HCT116 (cell line): ENCODE measurements at places on chromosomes 4 and X. TPM values are rescaled to one million over a fixed set of nuclear protein-coding genes. Genes with fewer than 3 reads are reported as not detected.

Gene AGA
- total RNA-seq: 7.6 TPM

Gene TEX11
- total RNA-seq: 0.10 TPM

- H3K4me3 ChIP-seq: no peak overlapping the region
- H3K36me3 ChIP-seq: no peaks in the 10 kb centered on the region
- no peaks in the 10 kb centered on the region for H3K4me1 ChIP-seq
- H3K27me3 ChIP-seq: peaks cover 10% of the 10 kb centered on the region; the same call in 1 of the 2 replicates
- no peak overlapping the region for H3K27ac ChIP-seq
These were observed 93.2 kb downstream of the WFS1 start for GRCh38 chr4:6362896-6363295.

- no peaks in the 10 kb centered on the region for H3K4me1 ChIP-seq
- H3K27me3 ChIP-seq: no peaks in the 10 kb centered on the region
- no peaks in the 10 kb centered on the region for H3K36me3 ChIP-seq
- H3K27ac ChIP-seq: no peak overlapping the region
These were observed 2.1 kb downstream of the MPC1L start for GRCh38 chrX:40625294-40625693.

DNA sequence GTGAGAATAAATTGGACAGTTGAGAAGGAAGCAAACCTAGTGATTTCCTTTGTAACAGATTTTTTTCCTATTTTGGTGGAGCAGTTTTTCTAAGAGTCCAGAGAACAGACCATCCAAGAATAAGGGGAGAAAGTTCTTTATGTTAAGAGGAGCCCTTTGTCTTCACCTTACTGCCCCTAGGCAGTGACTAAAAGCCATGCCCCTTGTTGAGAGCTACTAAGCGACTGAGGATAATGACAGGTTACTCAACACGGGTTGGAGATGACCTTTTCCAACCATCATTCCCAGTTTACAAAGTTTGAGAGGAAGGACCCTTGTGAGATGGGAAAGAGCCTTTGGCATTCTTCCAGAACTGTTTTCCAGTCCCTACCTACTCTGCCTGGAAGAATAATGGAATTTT lies 3.2 kb downstream of the CCDC160 start:
- H3K36me3 ChIP-seq: no peaks in the 10 kb centered on the region
- H3K27ac ChIP-seq: no peak overlapping the region
- no peaks in the 10 kb centered on the region; the same call in 1 of the 2 replicates for H3K4me1 ChIP-seq
- DNase-seq: no peak
- H3K4me3 ChIP-seq: no peak overlapping the region

DNA sequence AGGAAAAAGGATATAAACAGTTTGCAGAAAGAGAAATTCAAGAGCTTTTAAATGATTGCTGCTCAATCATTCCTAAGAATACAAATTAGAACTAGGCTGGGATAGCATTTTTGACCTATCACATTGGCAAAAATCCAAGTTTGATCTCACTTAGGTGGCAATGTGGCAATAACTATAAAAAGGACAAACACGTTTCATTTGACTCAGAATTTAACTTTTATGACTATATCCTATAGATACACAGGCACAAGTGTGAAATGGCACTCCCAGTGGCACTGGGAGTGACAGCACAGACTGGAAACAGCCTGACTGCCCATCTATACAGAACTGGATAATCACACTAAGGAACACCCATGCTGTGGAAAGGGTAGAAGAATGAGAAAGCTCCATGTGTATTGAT lies 11.1 kb downstream of the CENPU start:
- H3K4me3 ChIP-seq: no peak overlapping the region
- no peaks in the 10 kb centered on the region for H3K4me1 ChIP-seq
- no peaks in the 10 kb centered on the region for H3K36me3 ChIP-seq

DNA sequence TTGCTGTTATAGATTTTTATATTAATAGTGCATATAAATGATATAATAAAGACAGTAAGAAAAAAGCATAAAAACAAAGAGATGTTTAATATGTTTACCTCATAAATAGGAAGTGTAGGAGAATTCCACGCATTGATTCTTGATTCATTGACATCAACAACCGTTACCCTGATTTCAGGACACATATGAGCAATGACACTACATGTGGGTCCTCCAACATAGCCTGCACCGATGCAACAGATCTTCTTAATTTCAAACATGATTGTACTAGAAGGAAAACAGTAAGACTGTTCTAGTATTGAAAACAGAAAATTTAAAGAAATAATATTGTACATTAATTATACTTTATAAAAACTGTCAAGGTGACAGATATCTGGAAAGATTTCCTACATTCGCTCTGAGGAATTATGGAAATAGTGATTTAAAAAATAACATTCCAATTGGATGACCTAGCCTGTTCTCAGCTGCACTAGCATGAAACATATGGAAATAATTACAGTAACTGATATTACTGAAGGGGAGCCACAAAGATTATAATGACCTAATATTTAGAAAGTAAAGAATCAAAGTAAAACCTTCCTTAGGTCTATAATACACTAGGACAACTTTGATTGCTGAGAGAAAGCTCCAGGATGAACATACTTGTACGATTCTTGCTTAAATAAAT lies 5.9 kb downstream of the UGDH start:
- no peak overlapping the region for H3K4me3 ChIP-seq
- no peak overlapping the region for H3K27ac ChIP-seq
- DNase-seq: no peak
- H3K4me1 ChIP-seq: peaks cover 3% of the 10 kb centered on the region; the same call in 1 of the 2 replicates
- H3K27me3 ChIP-seq: no peaks in the 10 kb centered on the region
- H3K36me3 ChIP-seq: peaks cover 3% of the 10 kb centered on the region; the same call in 1 of the 2 replicates

GRCh38 chrX:15675490-15675921 lies 10.9 kb upstream of the CLTRN start:
- peak; percentile 70 for DNase-seq
- H3K4me3 ChIP-seq: peak overlapping the region; percentile 77
- peak overlapping the region; percentile 99 for H3K27ac ChIP-seq
- peaks cover 18% of the 10 kb centered on the region for H3K4me1 ChIP-seq

DNA sequence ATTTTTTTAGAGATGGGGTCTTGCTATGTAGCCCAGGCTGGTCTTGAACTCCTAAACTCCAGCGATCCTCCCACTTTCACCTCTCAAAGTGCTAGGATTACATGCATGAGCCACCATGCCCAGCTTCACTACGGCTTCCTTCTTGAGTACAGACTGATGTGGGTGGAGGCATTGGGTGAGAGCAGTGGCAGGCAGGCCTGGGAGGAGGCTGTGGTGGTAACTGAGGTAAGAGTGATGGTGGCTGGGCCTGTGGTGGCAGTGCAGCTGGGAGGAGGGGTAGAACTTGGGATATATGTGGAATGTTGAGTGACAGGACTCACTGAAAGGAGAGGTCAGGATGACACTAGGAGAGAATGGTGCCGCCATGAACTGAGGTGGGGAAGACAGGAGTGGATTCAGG lies 80.9 kb downstream of the MED28 start:
- no peak overlapping the region for H3K4me3 ChIP-seq
- H3K4me1 ChIP-seq: no peaks in the 10 kb centered on the region; the same call in 1 of the 2 replicates
- no peak for DNase-seq
- no peaks in the 10 kb centered on the region for H3K36me3 ChIP-seq
- H3K27me3 ChIP-seq: no peaks in the 10 kb centered on the region
- no peak overlapping the region for H3K27ac ChIP-seq
